ENCODE measurements at places on chromosomes 7 and 10.
A peak's percentile ranks its signal among the peaks of the same experiment; 100 is the strongest.

DNA sequence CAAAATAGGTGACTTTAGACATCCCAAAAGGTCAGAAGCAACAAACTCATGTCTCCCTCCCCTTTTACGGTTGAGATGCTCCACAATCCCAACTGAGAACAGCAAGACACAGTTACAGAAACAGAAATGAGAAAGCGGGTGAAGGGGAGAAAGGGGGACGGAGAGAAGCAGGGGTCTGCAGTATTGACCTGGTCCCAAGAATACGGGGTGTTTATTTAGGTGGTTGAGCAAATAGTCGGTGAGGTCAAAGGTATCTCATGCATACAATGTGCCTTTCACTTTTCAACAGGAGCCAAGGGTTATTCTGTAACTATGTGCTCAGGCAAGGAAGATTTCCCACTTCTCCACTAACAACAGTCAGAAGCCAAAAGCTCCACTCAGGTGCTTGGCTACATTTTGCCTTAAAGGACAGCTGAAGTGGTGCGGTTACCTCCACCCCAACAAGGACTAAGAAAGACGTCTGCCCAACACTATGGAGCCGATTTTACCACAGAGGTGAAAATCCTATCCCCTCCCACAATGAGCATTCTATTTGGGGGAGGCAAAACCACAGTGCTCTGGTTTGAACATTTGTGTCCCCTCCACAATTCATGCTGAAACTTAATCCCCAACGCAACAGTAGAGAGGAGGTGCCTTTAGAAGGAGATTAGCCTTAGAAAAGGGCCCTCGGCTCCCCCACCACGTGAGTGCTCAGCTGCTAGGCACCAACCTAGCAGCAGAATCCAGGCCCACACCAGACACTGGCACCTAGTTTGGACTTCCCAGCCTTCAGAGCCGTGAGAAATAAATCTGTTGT lies 77.9 kb downstream of the PARD3 start:
- no peak for DNase-seq

GRCh38 chr10:436013-436697 lies 253.3 kb downstream of the DIP2C start:
- no peak for DNase-seq

DNA sequence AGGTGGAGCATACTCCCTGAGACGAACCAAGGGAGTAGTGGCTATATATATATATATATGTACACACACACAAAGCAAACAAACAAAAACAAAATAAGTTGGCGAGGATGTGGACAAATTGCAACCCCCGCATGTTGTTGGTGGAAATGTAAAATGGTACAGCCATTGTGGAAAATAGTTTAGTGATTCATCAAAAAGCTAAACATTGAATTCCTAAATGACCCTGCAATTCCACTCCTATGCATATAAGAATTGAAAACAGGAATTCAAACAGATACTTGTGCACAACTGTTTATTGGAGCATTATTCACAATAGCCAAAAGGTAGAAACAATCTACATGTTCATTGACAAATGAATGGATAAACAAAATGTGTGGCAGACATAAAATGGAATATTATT lies 407.9 kb downstream of the KCNMA1 start:
- DNase-seq: no peak

GRCh38 chr7:111145472-111145871 lies 54.5 kb downstream of the LRRN3 start:
- no peak for DNase-seq

GRCh38 chr7:138755842-138756590 lies 41.8 kb upstream of the TMEM213 start:
- DNase-seq: no peak

DNA sequence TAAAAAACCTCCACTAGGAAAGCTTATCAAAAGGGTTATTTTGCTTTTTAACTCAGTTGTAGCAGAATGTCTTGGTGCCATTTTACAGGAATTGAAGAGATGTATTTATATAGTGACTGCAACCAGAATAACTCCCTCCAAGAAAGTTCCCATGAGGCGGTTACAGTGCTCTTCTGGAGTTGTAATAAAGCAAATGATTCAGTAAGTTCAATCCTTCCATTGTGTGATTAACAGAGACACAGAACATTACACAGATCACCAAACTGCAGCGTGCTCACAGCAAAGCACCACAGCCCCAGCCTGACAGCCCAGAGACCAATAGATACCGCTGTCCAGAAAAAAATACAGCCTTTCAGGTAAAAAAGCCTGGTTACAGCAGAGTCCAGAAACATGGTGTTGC lies 21.9 kb upstream of the CABCOCO1 start:
- no peak for DNase-seq

DNA sequence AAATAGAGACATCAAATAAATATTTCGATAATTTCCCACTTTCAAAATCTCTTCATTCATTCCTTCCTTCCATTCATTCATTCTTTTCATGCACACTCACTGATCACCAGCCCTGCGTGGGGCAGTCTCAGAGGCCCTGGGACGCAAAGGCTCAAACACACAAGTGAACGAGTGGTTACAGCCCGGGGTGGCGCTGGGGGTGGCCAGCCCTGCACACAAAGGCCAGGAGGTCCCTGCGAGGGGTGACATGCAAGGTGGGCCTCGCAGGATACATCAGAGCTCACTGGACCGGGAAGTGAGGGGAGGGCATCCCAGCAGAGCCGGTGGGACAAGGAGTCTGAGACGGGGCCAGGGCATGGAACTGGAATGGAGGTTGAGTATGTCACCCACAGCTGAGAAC lies 29.9 kb upstream of the TTYH3 start:
- DNase-seq: no peak

DNA sequence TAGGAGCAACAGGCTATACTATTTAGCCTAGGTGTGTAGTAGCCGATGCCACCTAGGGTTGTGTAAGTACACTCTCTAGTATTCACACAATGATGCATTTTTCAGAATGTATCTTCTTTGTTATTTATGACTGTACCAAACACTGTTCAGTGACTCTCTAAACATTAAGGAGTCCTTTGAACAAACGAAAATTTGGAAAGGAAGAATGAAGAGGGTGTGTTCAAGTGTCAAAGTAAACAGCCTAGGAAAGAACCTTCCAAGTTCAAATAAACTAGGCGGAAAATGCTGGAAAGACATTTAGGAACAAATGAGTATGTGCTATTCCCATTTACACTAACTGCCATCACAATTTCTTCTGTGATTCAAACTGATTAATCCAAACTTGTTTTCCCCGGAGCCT lies 142.4 kb downstream of the CHCHD3 start:
- no peak for DNase-seq

DNA sequence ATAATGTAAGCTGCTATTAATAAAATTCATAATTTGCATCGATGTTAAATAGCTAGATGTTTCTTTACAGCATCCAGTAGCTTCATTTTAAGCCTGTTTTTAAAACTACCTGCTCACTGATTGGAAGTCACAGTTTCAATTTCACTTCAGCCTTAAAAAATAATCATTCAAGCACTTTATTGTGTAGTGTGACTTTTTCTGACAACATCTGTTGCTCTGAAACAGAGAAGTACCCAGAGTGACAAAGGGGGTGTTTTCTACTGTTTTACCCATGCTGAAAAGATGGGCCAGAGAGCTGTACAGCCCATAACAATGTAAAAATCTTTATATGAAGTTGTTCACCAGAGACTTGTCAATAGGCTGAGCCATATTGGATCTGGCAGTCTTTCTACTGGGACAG lies 437.2 kb downstream of the MDFIC start:
- no peak for DNase-seq

- peak; percentile 13 for DNase-seq
These were observed 44.6 kb downstream of the TAX1BP1 start for GRCh38 chr7:27784399-27785053.

Data from CD4-positive, alpha-beta T cell treated with Interleukin-17A for 4 hours (primary cell).